Activated CD8-positive, alpha-beta memory T cell treated with anti-CD3 and anti-CD28 coated beads for 1 hour (primary cell): ENCODE measurements at places on chromosomes 16 and 17.
A peak's percentile ranks its signal among the peaks of the same experiment; 100 is the strongest.

DNA sequence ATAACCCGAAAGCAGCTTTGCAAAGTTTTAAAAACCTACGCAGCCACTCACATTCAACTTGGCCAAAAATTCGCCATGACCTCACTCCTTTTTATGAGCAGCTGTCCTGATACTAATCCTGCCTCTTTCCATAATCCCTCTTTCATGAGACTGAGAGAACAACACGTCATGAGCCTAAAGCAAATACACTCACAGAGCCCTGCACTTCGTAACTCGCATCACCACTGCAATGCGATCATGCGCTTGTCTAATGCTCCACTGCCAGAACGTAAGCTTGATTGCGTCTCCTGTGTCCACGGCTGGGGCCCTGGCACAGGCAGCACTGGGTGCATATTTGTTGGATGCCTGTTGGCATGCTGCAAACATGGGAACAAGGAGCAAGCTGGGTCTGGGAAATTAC is 36.2 kb downstream of the CDRT4 start:
- DNase-seq, result no peak

DNA sequence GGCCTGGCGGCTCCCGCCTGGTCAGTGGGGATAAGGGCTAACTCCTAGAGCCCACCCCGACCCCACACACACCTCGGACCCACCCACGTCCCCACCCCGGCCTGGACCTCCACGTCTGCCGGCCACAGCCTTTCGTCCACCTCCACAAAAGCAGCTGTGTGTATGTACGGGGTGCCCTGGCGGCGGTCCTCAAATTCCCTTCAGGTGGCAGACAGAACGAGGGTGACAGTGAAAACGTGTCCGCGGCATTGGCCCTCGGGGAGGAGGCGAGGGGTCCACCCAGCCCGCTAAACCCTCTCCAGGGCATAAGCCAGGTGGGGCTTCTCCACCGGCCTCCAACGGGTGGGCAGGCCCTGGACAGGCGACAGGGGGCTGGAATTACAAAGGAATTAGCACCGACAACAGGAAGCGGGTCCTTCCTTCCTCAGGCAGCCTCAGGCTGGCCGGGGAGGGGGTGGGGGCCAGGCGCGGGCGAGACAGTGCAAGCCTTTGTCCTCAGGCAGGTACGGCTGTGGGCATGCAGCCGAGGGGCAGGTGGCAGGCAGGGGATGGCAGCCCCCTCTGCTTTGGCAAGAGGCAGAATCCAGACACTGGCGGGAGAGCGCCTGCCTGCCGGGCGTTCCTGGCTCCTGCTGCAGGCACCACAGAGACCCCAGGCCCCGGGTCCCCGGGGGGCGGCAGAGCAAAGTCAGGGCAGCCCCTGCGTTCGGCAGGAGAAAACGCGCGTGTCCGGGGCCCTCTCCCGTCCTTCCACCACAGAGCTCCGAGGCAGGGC is 12.3 kb upstream of the PITPNA start:
- DNase-seq, result no peak

DNA sequence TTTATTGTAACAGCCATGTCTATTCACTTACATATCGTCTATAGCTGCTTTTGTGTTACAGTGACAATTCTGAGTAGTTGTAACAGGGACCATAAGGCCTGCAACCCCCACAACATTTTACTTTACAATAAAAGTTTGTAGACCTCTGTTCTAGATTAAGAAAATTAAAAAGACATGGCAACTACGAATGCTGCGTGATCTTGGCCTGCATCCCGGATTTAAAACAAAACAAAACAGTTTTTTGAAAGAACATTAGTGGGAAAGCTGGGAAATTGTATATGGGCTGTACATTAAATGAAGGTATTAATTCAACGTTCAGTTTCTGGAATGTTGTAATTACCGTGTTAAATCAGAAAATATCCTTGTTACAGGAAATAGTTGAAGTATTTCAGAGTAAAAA is 64.1 kb downstream of the RMI2 start:
- no peak for DNase-seq

DNA sequence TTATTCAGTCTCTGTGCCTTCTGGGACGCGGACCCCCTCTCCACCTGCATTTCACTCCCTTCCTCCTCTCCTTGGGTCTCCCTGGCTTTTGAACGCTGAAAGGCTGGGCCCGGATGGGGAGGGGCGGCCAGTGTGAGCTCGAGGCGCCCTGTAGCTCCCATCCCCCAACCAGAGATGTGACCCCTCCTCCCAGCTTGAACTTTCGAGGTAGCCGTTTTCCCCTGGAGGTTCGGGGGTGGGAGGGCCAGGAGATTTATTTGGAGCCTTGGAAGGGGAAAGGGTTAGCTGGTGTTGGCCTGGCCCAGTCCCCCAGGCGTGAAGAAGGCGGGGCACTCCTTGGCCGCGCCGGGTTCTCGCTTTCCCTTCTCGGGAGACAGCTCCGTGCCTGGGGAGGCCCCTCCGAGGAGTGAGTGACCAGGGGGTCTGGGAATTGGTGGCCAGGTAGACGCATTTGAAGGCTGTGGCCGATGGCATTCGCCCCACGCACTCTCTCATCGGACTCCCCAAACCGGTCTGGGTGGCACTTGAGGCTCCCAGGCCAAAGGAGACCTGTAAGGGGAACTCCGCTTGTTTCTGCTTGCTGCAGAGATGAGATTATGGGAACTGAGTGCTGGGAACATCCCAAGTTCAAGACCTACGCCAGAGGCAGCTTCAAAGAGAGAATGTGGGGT is 942 bp downstream of the LDAF1 start:
- peak; percentile 1 for DNase-seq

GRCh38 chr17:73347351-73347750 is 35.5 kb upstream of the CDC42EP4 start:
- DNase-seq, result no peak

GRCh38 chr16:47851146-47851545 is 304.6 kb downstream of the ABCC12 start:
- no peak for DNase-seq

DNA sequence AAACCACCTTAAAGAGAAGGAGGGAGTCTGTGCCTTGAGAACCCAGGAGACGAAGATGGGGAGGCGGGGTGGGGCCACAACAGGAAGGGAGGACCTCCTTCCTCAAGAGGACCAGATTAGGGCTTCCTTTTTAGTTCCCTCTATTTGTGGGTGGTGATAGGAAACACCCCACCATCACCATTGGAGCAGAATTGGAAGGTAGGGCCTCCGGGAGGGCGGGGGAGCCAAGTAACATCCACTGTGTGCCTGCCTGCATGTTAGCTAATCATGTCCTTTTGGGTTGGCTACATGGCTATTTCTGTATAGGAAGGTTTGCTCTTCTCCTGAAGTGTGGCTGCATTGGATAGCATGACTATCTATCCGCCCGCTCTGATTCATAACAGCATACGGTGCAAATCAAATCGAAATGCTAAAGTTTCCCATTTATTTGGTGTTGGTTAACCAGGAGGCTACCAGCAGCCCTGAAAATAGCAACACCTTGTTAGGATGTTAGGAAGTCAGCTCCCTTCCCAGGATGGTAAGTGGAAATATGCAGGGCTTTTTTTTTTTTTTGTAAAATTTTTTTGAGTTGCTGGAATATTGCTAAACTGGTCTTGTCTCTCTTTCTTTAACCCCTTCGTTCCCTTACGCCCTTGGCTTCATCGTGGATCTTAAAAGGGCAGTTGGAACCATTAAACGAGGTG is 4.2 kb downstream of the SYT17 start:
- no peak for DNase-seq

GRCh38 chr17:18961634-18962493 is 9.9 kb downstream of the SLC5A10 start:
- no peak for DNase-seq

DNA sequence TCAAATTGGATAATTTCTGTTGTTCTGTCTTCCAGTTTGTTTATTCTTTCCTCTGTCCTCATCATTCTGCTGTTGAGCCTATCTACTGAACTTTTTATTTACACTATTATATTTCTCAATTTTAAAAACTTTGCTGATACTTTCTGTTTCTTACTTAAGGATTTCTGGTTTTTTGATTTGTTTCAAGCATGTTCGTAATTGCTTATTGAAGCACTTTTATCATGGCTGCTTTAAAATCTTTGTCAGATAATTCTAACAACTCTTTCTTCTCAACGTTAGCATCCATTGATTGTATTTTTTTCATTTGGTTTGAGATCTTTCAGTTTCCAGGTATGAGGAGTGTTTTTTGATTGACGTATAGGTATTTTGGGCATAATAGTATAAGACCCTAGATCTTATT is 116.9 kb downstream of the PHKB start:
- DNase-seq, result no peak

- DNase-seq, result no peak
Measured at GRCh38 chr16:69073181-69073702, 32.2 kb upstream of the HAS3 start.

GRCh38 chr16:90016339-90016950 is 2.8 kb downstream of the DBNDD1 start:
- no peak for DNase-seq

GRCh38 chr16:6146874-6147425 is 1049.4 kb upstream of the EEF2KMT start:
- no peak for DNase-seq

- no peak for DNase-seq
Measured at GRCh38 chr17:50331085-50331791, 14.7 kb upstream of the XYLT2 start.

DNA sequence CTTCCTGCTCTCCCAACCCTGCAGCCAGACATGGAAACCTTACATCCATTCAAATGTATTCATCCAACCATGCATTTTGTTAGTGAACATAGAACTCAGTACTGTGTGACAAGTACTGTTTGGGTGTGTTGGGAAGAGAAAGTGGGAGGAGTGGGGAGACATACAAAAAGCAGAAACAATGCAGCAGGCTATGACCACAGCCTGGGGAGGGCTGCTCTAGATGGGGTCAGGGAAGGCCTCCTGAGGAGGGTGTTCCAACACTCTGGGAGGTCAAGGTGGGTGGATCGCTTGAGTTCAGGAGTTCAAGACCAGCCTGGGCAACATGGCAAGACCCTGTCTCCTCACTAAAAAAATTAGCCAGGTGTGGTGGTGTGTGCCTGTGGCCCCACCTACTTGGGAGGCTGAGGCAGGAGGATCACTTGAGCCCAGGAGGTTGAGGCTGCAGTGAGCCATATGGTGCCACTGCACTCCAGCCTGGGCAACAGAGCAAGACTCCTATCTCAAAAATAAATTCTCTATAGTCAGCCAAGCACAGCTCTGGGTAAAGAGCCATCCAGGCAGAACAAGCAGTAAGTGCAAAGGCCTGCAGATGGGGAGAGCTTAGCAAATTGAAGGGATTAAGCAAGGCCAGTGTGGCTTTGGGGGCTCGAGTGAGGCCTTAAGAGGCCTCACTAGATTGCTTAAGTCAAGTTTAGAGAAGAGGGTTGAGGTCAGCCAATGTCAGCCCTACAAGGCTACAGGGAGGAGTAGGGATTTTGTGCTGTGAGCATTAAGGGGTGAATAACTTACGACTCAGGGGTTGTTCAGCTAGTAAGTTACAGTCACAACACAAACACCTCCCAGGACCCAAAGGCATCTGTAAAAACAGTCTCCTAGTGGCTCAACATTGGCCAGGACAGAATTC is 5.5 kb downstream of the SLC13A2 start:
- no peak for DNase-seq

DNA sequence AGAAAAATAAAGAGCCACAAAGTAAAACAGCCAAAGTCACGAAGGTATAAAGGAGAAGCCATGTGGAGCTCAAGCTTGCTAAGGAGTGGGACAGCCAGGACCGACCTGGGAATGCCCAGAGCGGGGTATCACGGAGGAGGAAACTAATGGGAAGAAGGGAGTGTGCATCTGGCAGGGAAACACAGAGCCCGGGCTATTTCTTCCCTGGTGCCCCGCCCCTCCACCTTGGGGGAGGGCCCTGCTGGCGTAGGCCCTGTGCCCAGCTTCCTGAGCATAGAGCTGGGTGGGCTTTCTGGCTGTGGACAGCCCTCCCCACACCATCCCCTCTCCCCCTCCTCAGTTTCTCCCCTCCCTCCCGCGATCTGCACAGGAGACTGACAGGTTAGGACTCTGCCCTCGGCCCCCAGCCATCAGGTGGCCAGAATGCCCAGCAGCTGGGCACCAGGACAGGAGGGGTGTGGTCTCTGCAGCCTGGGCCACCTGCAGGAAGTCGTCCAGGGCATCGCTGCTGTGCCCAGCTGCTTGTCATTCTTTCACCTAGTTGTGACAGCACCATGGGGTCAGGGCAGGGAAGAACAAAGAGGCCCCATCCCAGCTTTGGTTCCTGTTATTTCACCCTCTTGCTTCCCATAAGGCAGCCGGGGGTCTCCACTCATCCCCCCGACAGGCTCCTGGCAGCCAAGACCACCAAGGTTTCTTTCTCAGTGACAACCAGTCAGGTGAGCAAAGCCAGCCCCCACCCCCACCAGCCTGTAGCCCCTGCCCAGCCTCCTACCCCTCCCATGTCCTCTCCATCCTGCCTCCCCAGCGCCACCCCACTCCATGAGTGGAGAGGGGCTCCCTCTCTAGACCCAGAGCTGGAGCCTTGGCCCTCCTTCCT is 7.1 kb upstream of the DCAF7 start:
- DNase-seq, result no peak

GRCh38 chr17:33664116-33664840 is 371.2 kb upstream of the ASIC2 start:
- DNase-seq, result no peak

GRCh38 chr17:42833767-42834422 is 698 bp downstream of the PSME3 start:
- no peak for DNase-seq

GRCh38 chr17:14016858-14017257 is 52.4 kb upstream of the COX10 start:
- no peak for DNase-seq

DNA sequence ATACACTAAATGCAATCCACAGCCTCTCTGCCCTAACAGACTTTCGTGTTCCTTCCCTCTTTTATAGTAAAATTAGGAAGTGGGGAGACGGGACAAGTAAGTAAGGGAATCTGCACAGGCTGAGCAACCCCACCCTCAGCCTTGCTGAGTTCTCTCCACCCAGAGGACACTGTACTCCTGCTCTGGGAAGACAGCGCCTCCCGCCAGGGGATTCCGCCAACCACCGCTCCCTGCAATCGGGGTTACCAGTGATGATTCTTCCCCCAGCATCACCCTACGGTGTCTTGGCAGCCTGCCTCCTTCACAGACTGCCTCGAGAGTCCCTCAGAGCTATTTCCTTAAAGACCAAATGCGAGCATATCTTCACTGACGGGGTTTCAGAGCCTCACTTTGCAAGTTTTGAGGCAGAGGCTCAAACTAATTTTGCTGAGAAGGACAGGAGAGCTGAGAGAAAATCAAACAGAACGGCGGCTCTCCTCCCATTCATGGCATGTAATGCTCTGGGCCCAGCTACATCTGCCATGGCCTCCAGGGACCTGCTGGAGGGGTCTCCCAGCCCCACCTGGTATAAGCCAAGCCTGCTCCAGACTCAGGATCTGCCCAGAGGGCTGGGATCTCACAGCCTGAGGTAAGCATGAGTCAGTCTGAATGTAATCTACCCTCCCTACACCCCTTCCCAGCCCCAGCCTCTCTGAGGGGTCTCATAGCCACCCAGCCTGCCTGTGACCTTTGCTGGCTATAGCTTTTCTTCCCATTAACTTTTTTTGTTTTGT is 22.7 kb upstream of the ASGR2 start:
- DNase-seq, result no peak

DNA sequence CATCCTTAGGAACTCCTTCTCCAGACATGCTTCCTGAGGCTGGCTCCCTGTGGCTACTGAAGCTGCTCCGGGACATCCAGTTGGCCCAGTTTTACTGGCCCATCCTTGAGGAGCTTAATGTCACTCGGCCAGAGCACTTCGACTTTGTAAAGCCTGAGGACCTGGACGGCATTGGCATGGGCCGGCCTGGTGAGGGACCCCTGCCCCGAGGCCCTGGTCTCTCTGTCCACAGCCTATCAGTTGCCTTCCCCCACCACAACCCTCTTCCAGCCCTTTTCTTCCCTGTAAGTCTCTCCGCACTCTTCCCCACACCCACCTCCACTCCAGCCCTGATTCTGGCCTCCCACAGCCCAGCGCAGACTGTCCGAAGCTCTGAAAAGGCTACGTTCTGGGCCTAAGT is 2.0 kb downstream of the TNK1 start:
- DNase-seq, result no peak
